Stimulated activated CD8-positive, alpha-beta memory T cell treated with anti-CD3 and anti-CD28 coated beads, Interleukin-4, amount 100 ng/mL, for 4 hours (primary cell): ENCODE measurements at places on chromosomes 4 and X.

GRCh38 chr4:20085156-20085555 is 166.5 kb upstream of the SLIT2 start:
- DNase-seq, result no peak

DNA sequence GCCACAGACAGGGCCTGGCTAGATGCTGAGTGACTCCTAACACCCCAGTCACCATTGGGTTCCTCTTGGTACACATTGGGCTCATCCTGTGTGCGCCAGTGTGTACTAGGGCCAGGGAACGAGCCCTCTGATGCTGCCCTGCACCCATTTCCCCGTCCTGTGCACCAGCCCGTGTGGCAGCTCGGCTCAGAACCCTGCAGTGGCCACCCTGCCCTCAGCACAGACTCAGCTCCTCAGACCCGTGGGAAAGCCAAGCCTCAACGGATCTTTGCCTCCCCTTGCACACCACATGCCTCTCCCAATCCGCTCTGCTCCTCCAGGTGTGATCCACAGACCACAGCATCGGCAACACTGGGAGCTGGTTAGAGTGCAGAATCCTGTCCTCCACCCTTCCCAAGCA is 38.6 kb downstream of the EVC start:
- DNase-seq, result no peak

DNA sequence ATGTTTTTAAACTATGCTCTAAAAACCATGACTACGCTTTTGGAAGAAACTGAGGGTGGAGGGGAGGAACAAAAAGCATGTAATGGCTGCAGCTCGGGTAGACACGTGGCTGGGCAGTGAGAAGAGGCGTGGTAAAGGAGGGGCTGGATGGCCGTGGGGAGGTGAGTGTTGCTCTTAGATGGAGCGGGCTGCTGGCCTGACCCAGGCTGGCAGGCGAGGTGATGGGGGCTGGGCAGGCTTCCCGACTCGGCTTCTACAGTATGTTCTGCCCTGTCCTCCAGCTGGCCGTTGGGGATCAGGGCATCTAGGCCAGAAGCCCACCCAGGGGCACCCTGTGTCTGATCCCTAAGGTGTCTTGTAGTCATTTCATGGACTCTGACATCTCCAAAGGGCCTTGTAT is 60.7 kb downstream of the EFHC2 start:
- DNase-seq, result no peak

DNA sequence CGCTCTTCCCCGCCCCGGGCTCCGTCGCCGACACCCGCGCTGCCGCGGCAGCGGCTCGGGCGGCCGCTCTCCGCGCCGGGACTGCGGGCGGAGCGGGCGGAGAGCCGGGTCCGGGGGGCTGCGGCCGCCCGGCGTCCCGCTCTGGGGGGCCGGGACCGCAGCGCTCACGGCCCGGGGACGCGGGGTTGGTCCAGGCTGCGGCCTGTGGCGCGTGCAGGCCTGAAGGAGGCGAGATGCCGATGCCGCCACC is 492 bp downstream of the GALNT7 start:
- no peak for DNase-seq

DNA sequence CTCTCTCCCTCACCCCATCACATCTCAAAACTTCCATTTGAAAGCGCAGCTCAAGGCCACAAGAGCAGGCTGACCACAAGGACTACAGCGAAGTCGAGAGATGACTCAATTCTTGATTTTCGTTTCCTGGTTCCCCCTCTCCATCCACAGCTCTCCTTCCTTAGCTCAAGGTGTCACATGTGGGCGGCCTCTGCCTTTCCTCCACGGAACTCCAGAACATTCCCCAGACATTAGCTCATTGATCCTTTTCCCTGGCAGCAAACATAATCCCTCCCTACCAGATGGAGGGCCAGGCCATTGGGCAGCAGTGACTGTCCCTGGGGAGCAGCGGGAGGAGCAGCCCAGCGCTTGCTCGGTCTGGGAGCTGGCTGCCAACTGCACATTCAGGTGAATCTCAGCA is 56.3 kb downstream of the CCDC149 start:
- no peak for DNase-seq

DNA sequence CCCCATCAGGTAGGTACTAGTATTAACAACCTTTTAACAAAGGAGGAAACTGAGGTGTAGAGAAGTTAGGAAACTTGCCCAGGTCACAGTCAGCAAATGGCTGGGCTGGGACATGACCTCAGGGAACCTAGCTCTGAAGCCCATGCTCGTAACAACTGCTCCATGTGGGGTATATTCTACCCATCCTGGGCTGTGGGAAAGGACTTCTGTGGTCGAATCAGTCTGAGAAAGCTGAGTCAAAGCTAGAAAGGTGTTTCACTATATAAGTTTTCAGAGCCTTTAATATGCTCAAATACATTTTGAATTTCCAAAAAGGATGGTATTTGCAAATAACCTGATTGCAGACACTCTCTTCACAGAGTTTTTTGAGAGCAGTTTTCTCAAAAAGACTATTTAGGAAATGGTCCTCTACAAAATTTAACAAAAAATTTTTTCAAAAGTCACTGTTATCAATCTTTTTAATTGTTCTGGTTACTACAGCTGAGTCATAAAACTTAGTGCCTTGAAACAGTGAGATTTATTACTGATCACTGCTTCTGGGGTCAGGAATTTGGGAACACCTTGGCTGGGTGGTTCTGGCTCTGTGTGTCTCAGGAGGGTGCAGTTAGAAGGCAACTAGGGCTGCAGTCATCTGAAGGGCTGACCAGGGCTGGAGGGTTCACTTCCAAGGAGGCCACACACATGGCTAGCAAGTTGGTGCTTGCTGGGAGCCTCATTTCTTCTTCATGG is 53.6 kb downstream of the NSG1 start:
- DNase-seq, result no peak

DNA sequence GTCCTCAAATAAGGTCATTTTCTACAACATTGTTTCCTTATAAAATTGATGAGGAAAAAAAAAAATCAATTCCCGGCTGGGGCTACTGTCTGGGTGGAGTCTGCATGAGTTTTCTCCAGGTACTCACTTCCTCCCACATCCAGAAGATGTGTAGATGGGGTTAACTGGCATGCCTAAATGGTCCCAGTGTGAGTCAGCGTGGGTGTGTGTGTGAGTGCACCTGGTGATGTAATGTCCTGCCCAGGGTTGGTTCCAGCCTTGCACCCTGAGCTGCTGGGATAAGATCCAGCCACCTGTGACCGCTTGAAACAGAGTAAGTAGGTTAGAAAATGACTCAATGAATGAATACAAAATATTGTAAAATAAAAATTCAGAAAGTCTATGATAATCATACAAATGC is 11.1 kb downstream of the USP26 start:
- DNase-seq, result no peak

DNA sequence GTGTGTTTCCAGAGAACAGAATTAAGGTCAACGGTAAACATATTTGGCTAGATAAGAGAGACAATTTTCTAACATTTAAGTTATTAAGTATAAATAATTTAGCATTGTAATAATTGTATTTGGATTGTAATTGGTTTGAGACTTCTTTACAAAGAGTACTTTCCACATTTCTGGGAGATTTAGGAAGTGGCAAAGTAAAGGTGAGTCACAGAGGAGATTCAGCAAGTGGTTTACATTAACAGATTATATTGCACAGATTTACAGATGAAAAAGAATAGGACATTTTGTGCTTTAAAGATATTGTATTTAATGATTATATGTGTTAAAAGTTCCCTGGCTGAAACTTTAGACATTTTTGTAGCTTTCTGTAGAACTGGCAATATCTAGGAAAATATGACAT is 584.4 kb upstream of the AADAT start:
- no peak for DNase-seq

DNA sequence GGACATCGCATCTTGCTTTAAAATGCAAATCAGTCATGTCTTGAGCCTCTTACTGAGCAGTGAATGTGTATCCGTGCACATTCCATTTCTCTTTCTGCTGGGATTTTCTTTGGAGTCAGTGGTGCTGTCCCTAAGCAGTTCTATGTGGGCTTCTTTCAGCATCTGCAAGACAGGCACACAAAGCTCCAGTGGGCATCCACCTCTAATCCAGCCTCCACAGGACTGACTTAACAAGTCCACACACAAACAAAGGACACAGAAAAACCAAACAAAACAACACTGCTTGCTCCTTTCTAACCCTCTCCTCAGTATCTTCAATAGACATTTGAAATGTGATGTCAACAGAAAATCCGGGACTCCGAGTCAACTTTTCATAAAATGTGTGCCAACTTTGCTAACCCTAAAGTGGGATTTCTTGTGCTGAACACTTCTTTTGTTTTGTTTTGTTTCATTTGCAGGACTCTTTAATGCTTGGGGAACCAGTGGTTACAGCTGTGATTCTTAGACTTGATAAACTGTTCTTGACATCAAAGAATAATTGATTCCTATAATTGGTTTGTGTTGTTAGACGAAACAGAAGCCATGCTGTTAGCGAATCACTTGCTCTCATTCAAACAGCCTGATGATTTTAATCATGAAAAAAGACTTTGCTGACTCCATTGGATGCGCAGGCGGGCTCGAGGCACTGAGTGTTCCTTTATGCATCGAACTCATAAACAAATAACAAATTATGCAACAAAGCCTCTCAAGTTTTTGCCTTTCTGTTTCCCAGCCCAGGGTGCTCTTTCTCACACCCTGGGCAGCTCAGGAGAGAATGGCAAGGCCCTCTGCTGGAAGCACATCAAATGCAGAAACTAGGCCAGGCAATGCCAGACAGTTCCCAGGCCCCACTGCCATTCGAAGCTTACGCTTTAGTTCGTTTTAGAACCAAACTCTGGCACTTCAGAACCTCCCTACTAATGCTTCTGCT is 20.1 kb downstream of the ETNPPL start:
- no peak for DNase-seq

DNA sequence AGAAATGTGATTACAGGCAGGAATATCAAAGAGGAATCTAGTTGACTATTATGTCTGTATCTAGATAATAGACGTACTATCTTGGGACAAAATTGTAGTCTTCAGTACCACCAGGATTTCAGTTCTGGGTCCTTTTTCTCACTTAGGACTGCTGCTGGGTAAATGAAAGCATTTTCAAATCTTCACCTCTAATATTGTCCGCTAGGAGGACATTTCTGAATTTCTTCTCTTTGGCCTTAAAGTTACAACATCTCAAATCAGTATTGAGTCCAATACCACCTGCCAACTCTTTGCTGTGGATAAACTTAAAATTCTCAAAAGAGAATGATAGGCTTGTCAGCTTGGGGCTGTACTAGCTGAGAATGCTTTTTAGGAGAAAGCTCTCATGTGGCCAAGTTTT is 6.0 kb downstream of the FGF16 start:
- no peak for DNase-seq

GRCh38 chr4:170743633-170744032 is 653.9 kb upstream of the AADAT start:
- DNase-seq, result no peak

DNA sequence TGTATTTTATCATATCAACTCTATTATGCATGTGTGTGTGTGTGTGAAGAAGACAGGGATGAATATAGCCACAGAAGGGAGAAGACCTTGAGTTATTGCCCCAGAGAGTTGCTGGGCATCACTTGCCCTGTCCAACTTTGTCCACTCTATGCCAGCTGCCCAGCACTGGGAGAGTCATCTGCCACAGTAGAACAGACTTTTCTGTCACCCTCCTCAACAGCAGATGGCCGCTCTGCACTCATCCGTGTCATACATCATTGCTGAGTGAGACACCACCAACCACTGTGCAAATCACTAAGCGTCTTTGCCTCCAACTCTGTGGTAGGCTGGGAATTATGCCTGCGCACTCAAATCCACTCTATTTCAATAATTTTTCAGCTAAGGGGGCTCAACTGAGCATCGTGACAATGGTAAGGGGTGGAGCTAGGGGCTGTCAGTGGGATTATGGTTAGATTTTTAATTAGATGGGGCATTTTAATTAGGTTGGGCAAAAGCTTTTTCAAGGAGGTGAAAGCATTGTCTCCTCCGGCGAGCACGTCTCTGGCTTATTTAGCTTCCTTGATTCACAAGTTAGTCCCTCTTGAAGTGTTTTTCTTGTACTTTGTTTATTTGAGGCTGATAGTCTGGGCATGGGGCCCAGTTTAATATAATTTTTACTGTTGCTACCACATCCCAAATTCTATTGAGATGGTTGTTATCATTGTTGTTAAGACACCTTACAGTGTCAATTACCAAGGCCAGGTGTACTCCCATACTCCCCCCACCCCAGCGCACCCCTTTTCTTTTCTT is 100.1 kb upstream of the KLF3 start:
- no peak for DNase-seq

GRCh38 chr4:10534820-10535219 is 77.6 kb upstream of the ZNF518B start:
- no peak for DNase-seq

DNA sequence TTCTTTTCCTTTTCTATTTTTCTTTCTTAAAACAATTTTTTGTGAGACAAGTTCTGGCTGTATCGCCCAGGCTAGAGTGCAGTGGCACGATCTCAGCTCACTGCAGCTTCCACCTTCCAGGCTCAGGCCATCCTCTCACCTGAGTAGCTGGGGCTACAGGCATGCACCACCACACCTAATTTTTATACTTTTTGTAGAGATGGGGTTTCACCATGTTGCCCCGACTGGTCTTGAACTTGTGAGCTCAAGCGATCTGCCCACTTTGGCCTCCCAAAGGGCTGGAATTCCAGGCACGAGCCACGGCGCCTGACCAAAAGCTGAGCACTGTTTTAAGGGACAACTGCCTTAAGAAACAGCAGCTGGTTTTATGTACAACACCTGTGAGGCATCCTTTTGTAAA is 9.3 kb upstream of the NAT8L start:
- no peak for DNase-seq

- no peak for DNase-seq
Observed at GRCh38 chr4:121860121-121860520, 10.2 kb downstream of the BBS7 start.

DNA sequence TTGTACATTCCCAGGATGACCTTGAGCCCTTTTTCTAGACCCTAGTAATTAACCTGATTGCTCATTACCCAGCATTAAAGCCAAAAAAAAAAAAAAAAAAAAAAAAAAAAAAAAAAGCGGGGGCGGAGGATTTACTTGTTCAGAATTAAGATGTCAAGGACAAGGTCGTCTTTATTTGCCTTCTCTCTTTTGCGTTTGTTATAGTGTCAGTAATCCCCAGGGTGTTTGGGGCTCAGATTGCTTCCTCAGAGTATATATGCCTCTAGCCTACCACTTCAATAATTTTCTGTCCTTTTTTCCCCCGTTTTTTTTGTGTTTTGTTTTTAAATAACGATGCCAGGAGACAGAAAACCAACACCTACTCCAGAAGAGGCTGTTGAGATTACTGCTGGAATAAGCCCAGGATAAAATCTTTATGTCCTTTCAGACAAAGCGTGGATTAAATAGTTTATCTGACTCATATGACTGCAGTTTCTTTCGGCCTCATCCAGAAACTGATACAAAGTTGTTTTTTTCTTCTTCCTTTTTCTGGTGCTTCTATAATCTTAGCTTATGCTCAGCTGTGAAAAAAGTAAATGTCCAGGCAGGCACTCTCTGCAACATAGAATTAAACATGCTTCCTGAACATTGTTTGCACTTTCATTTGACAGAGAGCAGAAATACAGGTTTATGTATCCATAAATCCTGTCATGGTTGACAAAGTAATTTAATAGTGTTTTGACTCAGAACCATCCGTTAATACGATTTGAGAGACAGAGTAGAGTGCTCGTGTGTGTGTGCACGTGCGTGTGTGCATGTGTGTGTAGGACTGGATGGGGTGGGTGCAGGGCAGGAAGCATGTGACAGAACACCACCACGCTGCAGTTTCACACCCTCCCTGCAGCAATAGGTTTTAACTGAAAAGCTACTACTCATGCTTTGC is 138.6 kb downstream of the AFF1 start:
- no peak for DNase-seq

- no peak for DNase-seq
Observed at GRCh38 chrX:50697691-50698090, 116.3 kb downstream of the SHROOM4 start.

- no peak for DNase-seq
Observed at GRCh38 chr4:86924811-86925210, 10.0 kb upstream of the AFF1 start.
